CD4-positive, alpha-beta memory T cell (primary cell): ENCODE measurements at places on chromosomes 3 and 15. TPM values are rescaled to one million over a fixed set of nuclear protein-coding genes. Genes with fewer than 3 reads are reported as not detected.

The PCLAF gene
- total RNA-seq = 0.39 TPM

GRCh38 chr3:31094048-31094447 lies 199.6 kb upstream of the GADL1 start:
- no peak overlapping the region for H3K27ac ChIP-seq
- no peaks in the 10 kb centered on the region for H3K36me3 ChIP-seq
- H3K4me1 ChIP-seq = no peaks in the 10 kb centered on the region
- H3K4me3 ChIP-seq = no peak overlapping the region
- no peak for DNase-seq

The GOLGA8Q gene
- 2.1 TPM for total RNA-seq

- H3K36me3 ChIP-seq = no peaks in the 10 kb centered on the region
- H3K4me1 ChIP-seq = no peaks in the 10 kb centered on the region
- H3K4me3 ChIP-seq = no peak overlapping the region
Measured at GRCh38 chr3:126134219-126134975, 46.0 kb downstream of the ALDH1L1 start.

The CCDC9B gene
- 5.1 TPM for total RNA-seq

- H3K4me3 ChIP-seq = no peak overlapping the region
- peaks cover 53% of the 10 kb centered on the region for H3K36me3 ChIP-seq
Measured at GRCh38 chr3:51937611-51938450, 3.9 kb downstream of the RRP9 start.

- no peaks in the 10 kb centered on the region for H3K27me3 ChIP-seq
- H3K36me3 ChIP-seq = no peaks in the 10 kb centered on the region
- DNase-seq = no peak
Measured at GRCh38 chr3:60025096-60026050, 975.5 kb upstream of the CFAP20DC start.

DNA sequence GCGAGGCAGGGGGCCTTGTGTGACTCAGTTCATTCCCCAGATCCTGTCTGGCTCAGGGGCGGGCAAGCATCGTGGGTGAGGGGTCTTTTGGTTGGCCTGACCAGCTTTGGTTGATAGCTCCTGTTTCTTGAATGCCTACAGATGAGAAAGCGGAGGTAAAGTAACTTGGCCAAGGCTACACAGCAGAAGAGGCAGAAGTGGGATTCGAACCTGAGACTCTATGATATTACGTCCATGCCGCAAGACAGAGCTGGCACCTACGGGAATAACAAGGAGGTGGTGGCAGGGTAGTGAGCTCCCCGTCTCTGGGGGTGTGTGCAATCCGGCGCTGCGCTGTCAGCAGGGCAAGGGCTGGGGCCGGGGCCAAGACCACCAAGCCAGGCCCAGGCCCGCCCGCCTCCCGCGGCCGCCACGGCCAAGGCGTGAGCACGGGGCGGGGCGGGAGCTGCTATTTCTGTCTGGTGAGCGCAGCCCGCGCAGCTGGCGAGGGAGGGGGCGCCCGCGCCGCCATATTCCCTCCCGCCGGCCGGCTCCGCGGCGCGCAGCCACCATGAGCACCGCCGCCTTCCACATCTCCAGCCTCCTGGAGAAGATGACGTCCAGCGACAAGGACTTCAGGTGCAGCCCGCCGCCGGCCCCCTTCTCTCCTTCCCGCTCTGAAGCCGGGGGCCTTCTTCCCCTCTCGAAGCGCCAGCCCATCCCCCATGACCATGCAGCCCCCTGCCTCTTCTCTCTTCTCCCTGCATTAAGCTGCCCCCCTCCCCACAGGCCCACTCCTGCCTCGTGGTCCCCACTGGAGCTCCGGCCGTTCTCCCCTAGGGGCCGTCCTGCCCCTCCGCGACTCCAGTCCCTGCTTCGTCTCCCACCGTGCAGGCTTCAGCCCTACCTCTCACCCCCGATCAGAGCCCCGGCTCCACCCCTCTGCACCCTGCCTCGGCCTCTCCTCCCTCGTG lies at the start of gene CAND2:
Gene CAND2, plus strand, starts transcription at position 510 of the 953 bp plus-strand sequence. Its CDS starts 41 bp downstream, at position 551.
- peaks cover 9% of the 10 kb centered on the region for H3K4me1 ChIP-seq
- H3K36me3 ChIP-seq = no peaks in the 10 kb centered on the region
- peak within 1 kb of the TSS; percentile 38 for H3K27ac ChIP-seq
- no peaks in the 10 kb centered on the region for H3K27me3 ChIP-seq
- DNase-seq = peak; percentile 52
- peak within 1 kb of the TSS; percentile 52 for H3K4me3 ChIP-seq

- no peaks in the 10 kb centered on the region for H3K27me3 ChIP-seq
- H3K27ac ChIP-seq = peak overlapping the region; percentile 59
- no peaks in the 10 kb centered on the region for H3K36me3 ChIP-seq
- peak overlapping the region; percentile 71 for H3K4me3 ChIP-seq
- H3K4me1 ChIP-seq = peaks cover 58% of the 10 kb centered on the region
Measured at GRCh38 chr3:48478626-48479555, 25.1 kb downstream of the SHISA5 start.

DNA sequence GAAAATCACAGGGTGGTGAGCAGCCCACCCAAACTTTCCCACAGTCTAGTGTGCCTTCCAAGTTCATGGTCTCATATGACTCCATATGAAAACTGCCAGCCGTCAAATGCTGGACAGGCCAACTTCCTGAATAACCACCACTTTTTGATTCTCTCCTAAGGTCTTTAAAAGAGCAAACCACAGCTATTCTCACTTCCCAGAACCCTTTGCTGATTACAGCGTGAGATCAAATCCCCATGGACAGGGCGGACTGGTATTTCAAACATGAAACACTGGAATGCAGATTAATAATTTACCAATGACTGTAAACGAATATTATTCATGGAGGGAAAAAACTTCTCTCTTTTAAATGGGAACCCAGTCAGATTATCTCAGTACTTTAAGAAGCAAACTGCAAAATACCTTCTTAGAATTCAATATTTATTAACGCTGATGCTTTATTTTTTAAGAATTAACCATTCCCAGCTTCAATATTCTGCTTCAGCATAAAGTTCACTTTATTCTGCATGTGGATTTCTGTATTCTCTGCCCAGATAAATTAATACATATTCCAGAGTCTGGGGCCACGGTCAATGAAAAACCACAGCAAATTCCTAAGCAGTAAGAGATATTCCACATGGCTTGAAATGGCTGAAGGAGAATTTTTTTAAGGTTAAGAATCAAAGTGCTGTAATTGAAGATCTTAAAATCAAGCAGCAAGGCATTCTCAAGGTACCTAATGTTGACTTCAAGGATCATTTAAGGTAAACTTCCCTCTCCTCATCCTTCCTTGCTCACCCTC lies 42.9 kb downstream of the MYO1E start:
- H3K4me1 ChIP-seq = no peaks in the 10 kb centered on the region
- H3K27me3 ChIP-seq = no peaks in the 10 kb centered on the region
- H3K27ac ChIP-seq = no peak overlapping the region
- no peak overlapping the region for H3K4me3 ChIP-seq
- DNase-seq = no peak

DNA sequence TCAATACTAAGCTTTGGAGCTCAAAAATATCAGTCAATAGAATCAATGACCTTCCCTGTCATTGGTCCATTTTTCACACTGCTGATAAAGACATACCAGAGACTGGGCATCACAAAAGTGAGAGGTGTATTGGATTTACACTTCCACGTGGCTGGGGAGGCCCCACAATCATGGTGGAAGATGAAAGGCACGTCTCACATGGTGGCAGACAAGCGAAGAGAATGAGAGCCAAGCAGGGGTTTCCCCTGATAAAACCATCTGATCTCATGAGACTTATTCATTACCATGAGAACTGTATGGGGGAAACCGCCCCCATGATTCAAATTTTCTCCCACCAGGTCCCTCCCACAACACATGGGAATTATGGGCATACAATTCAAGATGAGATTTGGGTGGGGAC lies 81.9 kb downstream of the ANXA2 start:
- H3K4me1 ChIP-seq = no peaks in the 10 kb centered on the region
- no peak overlapping the region for H3K4me3 ChIP-seq
- H3K27me3 ChIP-seq = no peaks in the 10 kb centered on the region
- no peaks in the 10 kb centered on the region for H3K36me3 ChIP-seq

The SPSB4 gene
- not detected for total RNA-seq

The SNRPN gene
- total RNA-seq = 157 TPM

The IGF2BP2 gene
- total RNA-seq = not detected

DNA sequence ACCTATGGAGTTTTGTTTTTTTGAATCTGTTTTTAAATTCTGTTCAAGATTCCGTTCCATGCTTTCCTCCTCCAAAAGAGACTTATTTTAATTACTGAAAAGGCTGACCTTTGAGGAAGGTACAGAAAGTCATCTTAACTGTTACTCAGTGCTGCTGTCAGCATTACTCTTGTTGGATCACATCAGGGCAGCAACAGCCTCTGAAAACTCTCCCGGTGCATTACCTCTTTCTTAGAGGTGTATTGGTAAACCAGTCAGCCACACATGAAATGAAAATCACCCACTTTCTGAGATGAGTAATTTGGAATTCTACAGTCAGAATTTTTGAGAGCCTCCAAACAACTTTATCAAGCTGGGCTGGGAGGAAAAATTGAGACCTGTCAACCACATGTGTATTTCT lies 88.5 kb upstream of the LIMD1 start:
- H3K36me3 ChIP-seq = no peaks in the 10 kb centered on the region
- H3K27me3 ChIP-seq = no peaks in the 10 kb centered on the region
- no peak overlapping the region for H3K4me3 ChIP-seq
- H3K27ac ChIP-seq = no peak overlapping the region
- no peak for DNase-seq
- peaks cover 10% of the 10 kb centered on the region for H3K4me1 ChIP-seq
